Kasumi-1 (cell line): ENCODE measurements at places on chromosomes 6 and 20.

DNA sequence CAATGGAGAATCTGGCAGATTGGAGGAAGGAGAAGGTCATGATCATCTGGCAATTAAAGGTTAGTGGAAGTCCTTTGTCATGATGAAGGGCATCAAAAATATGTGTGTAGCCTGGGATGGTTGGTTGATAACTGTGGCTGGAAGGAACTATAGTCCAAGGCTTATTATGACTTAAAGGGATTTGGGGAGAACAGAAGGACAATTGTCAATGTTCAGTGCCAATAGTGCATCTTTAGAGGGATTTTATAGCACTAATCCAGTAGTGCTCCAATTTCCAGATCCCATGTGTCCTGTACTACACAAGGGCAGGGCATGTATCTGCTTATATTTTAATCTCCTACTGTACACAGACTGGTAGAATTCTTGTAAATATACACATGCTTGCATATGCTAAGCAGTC lies 5.0 kb upstream of the ZBTB24 start:
- DNase-seq = no peak

- DNase-seq = no peak
Measured at GRCh38 chr6:157087974-157088373, 235.3 kb downstream of the TMEM242 start.

DNA sequence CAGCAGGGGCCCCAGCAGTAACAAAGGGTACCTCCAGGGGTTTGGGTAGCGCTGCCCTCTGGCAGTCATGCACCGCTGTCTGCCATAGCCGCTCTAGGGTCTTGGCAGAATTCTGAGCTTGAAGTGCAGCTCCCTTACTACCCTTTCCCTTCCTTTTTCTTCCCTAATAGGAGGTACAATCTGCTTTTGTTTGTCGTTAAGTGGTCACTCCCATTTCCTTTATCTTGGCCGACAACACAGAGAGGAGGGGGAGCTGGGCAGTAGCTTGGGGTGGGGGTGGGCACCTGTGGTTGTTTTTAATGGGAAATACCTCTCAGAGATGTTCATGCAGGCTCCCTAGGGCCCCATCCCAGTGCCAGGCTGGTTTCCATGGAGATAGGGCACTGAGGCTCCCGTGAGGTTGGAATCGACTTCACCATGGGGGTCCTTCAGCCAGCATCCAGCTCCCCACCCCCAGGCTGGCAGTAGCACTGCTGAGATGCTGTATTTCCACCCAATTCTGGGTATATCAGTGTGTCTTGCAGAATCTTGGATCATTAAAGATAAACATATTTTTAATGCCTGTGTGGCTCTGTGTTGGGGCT lies 18.6 kb downstream of the CCDC167 start:
- DNase-seq = no peak

DNA sequence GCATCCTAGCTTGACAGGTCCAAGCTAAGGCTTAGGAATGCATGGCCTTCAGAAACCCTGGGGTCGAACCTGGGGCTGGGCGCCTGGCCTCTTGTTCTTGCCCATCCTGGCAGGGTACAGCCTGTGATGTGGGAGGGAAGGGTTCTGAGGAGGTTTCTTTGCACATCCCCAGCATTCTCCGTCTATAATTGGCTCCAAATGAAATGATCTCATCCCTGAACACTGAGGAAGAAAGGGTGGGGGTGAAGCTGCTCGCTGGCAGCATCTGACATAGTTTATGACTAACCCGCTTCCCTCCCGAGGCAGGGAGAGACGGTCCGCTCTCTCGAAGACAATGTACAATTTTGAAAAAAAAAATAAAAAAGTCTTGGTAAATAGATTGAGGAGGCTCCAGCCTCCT lies 67.1 kb upstream of the ZNFX1 start:
- no peak for DNase-seq

- DNase-seq = peak; percentile 2
Measured at GRCh38 chr6:62298745-62299392, 12.8 kb upstream of the KHDRBS2 start.

- no peak for DNase-seq
Measured at GRCh38 chr20:63854766-63855362, 6.4 kb upstream of the ABHD16B start.

- no peak for DNase-seq
Measured at GRCh38 chr6:167998215-167998614, 744 bp downstream of the KIF25 start.

- no peak for DNase-seq
Measured at GRCh38 chr20:18983796-18984195, 170.2 kb downstream of the SCP2D1 start.

GRCh38 chr6:104014163-104014959 lies 845.4 kb downstream of the HACE1 start:
- DNase-seq = no peak

GRCh38 chr6:24436979-24437378 lies 34.2 kb downstream of the MRS2 start:
- DNase-seq = no peak

- DNase-seq = no peak
Measured at GRCh38 chr6:26539071-26539615, 977 bp downstream of the HMGN4 start.

DNA sequence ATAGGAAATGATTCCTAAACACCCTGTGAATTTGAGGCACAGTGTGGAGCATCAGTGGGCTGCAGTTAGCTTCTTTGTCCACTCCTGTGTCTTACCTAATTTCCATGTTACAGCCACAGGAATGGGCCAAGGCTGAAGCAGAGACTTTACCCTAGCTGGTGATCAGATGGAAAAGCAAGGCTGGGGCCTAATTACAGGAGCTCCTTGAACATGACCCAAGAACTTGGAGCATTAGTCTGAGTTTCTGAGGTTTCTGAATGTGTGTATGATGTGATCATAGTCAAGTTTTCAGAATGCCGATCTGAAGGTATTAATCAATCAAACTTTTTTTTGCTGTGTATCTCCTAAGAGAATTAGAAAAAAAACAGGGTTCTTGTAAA lies 18.0 kb downstream of the HECA start:
- no peak for DNase-seq

DNA sequence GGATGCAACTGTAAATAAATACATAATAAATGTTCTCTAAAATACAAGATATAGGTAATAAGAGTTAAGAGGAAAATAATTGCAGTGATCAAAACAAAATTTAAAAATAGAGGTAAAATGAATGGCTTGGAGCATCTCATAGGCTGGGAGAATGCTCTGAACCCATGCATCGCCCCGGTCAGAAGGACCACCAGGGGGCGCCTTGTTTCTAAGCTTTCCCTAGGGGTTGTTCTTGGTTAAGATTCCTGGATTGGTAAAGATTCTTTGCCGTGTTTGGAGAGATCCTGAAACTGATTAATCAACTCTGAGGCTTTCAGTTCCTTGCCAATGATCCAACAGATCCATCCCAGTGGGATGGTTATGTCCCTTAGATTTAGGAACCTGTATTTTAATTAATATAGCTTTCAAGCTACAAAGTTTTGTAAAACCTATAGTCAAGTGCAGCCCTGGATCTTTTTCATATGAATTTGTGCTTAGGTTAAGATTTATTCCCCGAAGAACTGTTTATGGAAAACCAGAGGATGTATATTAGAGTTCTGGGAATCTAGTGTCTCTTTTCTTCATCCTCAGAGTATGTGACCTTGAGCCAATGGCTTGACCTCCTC lies 45.3 kb upstream of the PRELID3B start:
- peak; percentile 71 for DNase-seq

- DNase-seq = no peak
Measured at GRCh38 chr20:22453244-22454080, 130.9 kb downstream of the FOXA2 start.

DNA sequence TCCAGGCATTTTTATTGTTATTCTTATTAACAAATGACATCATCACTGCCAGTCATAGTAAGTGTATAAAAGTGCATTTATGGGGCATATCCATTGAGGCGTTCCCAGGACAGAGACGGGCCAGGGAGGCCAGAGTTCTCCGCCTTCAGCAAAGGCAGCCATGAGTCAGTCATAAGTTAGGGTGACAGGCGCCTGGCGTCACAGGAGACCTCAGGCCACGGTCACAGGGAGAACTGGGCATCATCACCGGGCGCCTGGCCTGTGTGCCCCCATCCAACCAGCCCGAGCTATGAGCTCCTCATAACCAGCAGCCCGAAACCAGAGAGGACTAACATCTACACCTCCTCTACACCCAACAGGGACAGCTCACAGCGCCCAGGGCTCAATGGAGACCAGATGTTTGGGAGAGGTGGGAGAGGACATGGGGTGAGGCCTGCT lies 259.2 kb downstream of the DLL1 start:
- no peak for DNase-seq

GRCh38 chr6:148448369-148449012 lies 105.9 kb downstream of the SASH1 start:
- no peak for DNase-seq
